ENCODE measurements at places on chromosomes 2 and 18.
A peak's percentile ranks its signal among the peaks of the same experiment; 100 is the strongest.

DNA sequence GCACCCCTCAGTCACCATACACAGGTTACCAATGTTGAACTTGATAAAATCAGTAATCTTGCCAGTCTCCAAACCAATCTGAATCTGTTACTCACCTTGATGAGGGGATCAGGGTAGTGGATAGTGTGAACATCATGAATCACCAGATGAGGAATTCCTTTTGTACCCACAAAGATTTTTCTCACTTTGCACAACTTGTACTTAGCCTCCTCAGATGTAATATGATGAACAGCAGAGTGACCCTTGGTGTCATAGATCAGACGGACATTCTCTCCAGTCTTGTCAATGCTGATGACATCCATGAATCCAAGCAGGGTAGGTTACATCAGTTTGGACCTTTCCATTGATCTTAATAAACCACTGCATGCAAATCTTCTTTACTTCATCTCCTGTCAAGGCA, 54.7 kb downstream of the MDH1 start:
- DNase-seq: no peak

GRCh38 chr2:194380011-194380410, 1277.0 kb upstream of the SLC39A10 start:
- DNase-seq: no peak

GRCh38 chr18:39260565-39260964, 1695.0 kb upstream of the CELF4 start:
- DNase-seq: no peak

DNA sequence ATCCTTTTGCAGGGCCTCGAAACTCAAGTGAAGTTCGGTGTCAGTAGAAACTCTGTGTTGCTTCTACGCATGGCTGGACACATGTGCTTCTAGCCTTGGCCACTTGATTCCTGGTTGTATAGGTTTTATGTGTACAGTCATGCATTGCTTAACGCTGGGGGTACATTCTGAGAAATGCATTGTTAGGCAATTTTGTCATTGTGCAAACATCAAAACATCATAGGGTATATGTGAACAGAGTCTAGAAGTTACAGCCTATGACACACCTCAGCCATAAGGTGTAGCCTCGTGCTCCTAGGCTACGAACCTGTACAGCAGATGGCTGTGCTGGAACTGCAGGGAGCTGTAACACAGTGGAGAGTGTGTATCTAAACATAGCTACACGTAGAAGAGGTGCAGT, 39.4 kb downstream of the TMEM18 start:
- no peak for DNase-seq

DNA sequence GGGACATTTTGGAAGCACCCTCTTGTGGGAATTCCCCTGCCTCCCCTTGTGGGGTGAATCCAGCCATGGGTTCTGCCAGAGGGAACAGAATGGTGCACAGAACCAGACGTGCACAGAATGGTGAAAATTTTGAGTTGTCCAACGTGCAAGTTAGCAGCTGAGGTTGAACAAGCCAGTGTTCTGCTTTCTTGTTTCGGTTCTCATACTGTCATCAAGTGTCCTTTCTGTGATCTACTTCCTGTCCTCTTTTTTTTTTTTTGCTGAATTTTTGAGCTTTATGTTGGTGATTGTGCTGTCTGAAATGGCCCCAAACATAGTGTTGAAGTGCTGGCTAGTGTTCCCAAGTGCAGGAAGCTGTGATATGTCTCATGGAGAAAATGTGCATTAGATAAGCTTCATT, 21.5 kb upstream of the REEP1 start:
- no peak for DNase-seq

GRCh38 chr2:238423561-238424312, 3.0 kb upstream of the ASB1 start:
- no peak for DNase-seq

DNA sequence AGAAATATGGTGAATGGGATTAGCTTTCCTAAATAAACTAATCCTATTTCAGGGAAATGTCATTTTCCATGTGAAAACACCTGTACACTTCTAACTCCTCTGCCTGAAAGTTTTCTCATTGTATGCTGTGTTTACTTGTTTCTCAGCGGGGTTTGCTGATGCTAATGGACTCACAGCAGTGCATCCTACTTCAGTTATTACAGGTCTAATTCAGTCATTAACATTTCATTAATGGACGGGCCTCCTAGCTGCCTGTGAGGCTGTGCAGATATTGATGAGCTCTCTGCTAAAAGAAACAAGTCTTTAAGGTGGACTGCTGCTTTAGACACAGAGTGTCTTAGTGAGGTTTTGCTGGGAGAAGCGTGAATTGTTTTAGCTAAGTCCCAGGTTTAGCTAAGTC, 1342.0 kb upstream of the ZEB2 start:
- DNase-seq: no peak

GRCh38 chr2:191935247-191935646, 88.4 kb upstream of the CAVIN2 start:
- DNase-seq: peak; percentile 10

- DNase-seq: no peak
Measured at GRCh38 chr2:13822365-13822764, 810.2 kb upstream of the LRATD1 start.

DNA sequence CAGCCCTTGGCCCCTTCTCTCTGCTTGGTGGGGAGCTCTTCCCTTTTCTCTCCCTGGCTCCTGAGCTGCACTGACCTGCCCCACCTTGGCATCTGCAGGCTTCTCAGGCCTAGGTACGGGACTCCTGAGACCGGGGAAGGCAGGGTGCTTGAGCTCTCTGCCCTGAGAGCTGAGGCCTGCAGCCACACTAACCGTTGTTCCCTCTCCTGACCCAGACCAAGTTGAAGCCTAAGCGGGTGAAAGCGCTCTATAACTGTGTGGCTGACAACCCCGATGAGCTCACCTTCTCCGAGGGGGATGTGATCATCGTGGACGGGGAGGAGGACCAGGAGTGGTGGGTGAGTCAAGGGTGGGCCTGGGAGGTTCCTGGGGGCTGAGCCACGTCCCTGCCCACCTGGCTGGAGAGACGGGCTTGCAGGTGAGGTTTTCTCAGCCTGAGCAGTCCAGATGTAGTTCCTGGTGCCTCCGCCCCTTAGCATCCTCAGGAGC, 22.2 kb downstream of the ITGB1BP1 start:
- no peak for DNase-seq

DNA sequence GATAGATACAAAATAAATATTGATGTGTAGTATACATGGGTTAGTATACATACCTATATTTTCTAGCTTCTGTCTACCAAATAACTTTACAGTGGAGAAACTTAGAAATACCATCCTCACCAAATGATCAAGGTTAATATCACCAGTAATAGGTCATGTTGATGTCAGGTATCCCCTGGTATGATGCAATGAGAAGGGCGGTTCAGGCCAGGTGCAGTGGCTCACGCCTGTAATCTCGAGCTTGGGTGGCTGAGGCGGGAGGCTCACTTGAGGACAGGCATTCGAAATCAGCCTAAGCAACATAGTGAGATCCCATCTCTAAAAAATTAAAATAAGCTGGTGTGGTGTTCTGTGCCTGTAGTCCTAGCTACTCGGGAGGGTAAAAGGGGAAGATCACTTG, 38.6 kb downstream of the CIB4 start:
- no peak for DNase-seq

DNA sequence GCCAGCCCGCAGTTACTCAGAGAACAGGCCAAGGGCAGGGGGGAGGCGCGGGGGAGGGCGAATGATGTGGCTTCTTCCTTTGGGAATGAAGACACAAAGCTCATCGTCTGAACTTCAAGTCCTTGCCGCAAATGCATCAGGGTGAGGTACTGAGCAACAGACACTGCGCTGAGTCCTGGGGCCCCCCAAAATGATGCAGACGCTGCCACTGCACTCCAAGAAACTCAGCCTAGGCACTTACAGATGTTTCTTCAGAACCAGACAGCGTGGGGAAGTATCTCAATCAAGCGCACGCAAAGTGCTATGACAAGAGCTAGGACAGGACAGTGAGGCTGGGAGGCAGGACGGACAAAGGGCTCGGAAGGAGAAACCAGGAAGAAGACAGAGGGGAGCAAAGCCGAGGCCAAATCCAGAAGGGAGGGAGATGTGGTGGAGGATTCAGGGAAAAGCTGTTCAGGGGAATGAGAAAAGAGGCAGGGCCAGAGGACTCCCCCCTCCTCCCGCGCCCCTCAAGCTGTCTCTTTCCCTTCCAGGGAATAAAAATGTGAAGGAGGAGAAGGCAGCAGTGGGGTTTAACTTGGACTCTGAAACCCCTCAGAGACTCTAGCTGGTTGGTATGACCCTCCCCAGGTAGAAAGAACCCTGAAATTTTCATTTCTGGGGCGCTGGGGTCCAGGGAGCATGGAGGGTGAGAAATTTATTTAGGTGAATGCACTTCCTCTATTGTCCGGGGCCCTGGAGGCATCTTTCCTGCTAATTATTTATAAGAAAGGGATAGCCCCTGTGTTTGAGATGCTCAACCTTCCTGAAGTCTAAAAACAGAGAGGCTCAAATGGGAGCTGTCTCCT, 34.9 kb downstream of the CIB4 start:
- DNase-seq: no peak

- DNase-seq: no peak
Measured at GRCh38 chr2:105571445-105571987, 172.7 kb upstream of the FHL2 start.

GRCh38 chr2:127811397-127812321, 688 bp upstream of the WDR33 start:
- DNase-seq: no peak

DNA sequence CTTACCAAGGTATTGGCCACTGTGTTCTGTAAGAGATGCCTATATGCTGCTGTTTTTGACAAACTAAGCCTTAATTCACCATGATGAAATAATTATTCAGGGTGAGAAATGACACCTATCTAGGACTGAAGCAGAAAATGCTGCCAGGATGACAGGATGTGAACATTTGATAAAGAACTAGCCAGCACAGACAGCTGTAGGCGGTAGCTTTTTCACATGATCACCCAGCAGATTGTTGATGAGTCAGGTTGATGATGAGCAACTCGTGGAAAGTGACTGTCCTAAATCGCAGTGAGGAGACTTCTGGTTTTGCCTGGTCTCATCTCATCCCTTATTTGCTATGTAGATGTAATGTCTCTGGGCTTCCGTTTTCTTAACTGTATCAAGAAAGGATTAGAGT, 144.1 kb downstream of the PRPF40A start:
- DNase-seq: no peak

DNA sequence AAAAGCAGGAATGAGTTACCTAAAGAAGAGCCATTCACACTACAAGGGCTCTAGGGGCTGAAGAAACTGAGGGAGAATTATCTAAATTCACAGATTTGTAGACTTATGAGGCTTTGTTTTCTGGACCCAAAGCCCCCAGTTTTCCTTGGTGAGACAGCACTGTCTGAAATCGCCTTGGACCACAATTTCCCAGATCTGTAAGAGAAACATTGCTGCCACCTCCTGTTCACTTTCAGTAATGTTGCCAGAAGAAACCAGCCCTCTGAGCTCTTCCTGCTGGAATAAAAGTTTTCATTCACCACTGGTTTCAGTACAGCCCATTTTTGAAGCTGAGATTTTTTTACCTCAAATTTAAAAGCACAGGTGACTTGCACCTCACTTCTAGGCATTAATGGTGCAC, 169.2 kb downstream of the CDH20 start:
- peak; percentile 43 for DNase-seq

DNA sequence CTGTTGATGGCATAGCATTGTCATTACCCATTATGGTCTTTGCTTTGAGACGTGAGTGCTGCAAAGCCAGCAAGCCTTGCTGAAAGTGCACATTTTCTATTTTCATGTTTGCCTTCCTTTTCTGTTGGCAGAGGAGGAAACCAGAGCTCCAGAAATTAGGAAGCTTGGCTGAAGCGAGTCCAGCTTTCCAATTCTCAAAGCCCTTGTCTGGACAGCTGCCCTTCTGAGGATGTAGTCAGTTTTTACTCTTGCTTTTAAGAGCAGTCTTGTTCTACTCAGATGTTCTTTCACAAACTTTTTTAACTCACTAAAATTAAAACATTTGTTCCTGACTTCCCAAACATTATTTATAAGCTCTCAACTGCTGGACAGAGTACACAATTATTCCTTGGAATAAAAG, 93.8 kb downstream of the ICOS start:
- DNase-seq: no peak

DNA sequence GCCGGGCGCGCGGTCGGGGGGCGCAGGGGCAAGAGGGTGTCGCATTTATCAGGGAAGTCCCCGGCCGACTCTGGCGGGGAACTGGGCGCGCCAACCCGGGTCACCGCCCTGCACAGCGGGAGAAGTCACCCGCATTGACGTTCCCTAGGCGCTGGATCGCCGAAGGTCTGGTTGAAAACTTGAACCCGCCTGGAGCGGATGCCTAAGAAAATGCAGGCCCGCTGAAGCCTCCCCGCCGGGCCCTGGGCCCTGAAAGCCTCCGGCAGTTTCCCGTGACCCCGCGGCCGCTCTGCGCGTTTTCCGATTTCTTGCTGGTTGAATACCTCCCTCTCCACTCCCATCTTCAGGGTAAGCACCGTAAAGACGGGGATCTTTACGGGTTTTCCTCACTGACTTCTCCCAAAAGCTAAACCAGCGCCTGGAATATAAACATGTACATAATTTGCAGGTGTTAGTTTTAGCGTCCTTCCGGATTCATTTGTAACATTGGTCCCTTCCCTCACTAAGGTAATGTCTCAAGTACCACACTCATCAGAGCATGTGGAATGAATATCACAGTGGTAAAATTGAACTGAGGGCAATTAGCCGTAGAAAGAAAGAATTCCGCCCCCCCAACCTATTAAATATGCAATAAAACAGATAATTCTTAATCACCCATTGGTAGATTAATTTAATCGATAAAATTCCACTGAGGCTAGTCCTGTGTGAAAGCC, 675 bp upstream of the SPIRE1 start:
- peak; percentile 23 for DNase-seq

GRCh38 chr2:206832873-206833272, 67.5 kb downstream of the FASTKD2 start:
- no peak for DNase-seq

- DNase-seq: no peak
Measured at GRCh38 chr2:101740555-101740964, 43.1 kb downstream of the MAP4K4 start.

- no peak for DNase-seq
Measured at GRCh38 chr2:20091305-20091991, 40.0 kb upstream of the LAPTM4A start.

DNA sequence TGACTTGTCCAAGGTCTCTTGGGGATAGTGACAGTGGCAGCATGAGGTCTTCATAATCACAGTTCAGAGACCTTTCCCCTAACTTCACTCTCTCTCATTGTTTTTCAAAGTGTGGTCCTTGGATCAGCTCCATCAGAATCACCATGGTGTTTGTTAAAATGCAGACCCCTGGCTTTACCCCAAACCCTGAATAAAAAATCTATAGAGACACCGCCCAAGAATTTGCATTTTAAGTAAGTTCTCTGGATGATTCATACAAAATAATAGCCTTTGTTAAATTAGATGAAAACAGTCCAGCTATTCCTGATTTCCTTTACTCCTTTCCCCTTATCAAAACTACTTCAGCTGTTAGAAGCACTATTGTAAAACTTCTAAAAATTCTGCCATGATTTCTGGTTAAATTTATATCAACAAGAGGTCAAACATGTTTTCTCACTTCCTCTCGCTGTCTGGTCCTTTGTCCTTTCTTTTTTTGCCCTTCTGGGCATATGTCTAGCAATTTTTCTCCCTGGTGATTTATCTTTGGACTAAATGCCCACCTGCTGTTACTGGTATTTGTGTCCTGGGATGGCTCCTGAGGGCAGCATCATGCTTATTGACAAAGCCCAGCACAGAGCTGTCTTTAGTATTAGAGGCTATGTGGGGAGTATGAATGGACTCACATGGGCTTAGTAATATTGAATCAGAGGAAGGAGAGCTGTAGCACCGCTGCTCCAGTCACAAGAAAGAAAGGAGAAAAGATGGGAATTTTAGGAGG, 63.4 kb downstream of the LHCGR start:
- DNase-seq: no peak

All from HEK293T (cell line).